Stimulated activated CD4-positive, alpha-beta T cell treated with anti-CD3 and anti-CD28 coated beads, Interleukin-1b, Interleukin-23, amount 100 ng/mL, for 48 hours (primary cell): ENCODE measurements at places on chromosomes 13 and 19.

GRCh38 chr13:76667551-76667950 lies 218.7 kb downstream of the KCTD12 start:
- DNase-seq: no peak

GRCh38 chr19:7331446-7331845 lies 17.3 kb upstream of the ARHGEF18 start:
- DNase-seq: no peak

DNA sequence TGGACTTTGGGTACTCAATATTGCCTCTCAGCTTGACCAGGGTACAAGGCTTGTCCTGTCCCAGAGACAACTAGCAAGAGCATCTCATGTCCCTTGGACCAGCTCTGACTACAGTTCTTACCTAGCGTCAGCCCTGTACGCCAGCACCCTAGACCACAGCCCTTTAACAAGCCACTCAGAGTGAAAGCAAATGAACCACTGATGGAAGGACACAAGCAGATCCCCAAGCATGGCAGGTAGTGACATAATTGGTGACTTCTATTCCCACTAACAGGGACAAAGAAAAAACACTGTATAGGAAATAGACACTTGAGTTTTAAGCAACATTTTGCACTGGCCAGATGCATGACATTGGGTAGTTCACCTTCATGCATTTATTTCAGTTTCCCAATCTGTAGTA lies 8.8 kb upstream of the LRCH1 start:
- no peak for DNase-seq

- DNase-seq: no peak
Observed at GRCh38 chr13:32859707-32860292, 156.4 kb upstream of the KL start.

DNA sequence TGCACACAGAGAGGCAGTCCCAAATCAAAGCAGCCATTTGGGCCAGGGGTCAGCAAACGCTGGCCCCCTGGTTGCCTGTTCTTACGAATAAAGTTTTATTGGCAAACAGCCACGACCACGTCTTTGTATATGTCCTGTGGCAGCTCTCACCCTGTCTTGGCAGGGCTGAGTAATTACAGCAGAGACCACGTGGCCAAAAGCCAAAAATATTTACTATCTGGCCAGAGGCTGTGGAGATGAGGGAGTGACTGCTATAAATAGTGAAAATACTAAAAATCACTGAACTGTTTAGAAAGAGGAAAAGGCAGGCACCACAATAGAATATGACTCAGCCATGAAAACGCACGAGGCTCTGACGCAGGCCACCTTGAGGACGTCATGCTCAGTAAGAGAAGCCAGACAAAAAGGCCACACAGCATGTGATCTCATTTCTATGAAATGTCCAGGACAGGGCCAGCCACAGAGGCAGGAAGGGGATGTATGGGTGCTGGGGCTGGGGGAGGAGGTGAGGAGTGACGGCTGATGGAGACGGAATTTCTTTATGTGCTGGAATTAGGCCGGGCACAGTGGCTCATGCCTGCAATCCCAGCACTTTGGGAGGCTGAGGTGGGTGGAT lies 29.4 kb downstream of the SMIM24 start:
- no peak for DNase-seq

DNA sequence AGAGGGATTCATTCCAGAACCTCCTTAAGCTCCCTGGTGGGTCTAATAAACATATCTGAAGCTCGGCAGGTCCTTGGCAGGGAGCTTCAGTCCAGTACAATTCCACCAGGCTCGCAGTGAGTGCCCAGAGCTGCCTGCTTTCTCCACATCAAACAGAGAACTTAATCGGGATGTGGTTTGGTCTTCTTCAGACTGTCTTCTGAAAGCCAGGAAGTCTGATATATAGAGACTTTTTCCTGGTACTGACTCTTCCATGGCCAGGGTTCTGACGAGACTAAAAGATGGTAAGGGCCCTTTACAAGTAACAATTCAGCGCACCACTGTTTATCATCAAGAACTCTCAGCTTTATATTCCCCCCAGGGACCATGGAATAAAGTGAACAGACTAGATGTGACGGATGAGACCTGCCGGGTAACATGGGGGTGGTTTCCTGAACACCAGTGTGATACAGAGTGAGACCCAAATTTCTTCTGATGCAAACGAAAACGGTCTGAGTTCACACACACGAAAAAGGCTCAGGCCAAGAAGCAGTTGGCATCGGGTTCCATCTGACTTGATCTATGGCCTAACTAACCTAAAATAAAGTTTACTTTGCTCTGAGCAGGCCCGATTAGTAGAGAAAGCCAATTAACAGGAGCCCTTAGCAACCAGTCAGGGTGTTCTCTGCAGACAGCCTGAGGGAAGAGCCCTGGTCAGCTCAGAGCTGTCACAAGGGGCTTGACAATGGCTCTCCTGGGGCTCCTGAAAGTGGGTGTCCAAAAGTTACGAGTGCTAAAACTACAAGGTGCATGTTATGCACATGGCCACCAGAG lies 29.0 kb downstream of the RANBP3 start:
- peak; percentile 36 for DNase-seq

DNA sequence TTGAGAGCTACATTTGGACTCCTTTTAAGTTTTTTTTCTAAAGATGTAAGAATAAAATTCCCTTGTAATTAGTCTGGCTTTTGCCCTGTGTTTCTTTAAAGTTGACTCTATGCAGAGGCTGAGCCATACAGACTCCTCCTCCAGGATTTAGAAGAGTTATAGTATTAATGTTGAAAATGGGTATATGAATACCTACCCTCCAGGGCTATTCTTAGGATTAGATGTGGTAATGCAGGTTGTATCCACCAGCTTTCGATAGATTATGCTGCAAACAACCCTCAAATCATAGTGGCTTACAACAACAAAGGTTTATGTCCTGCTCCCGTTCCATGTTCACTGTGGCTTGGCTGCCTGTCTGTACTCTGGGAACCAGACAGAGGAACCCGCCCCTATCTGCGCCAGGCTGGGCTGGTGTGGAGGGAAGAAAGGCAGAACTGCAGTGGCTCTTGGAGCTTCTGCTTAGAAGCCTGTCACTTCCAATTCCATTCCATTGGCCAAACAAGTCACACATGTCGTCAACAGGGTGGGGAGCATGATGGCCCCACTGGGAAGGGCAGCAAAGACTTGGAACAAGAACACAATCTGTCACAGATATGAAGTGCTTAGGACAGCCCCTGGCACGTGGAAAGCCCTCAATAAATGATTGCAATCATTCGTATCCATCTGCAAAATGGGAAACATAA lies 290.8 kb downstream of the FOXO1 start:
- no peak for DNase-seq

- no peak for DNase-seq
Observed at GRCh38 chr13:35961002-35961401, 170.2 kb downstream of the DCLK1 start.

GRCh38 chr13:45113233-45114224 lies 6.8 kb upstream of the GTF2F2 start:
- DNase-seq: no peak

GRCh38 chr13:26198116-26198515 lies 24.0 kb downstream of the RNF6 start:
- no peak for DNase-seq

GRCh38 chr13:59197397-59197796 lies 966.3 kb downstream of the DIAPH3 start:
- DNase-seq: no peak

DNA sequence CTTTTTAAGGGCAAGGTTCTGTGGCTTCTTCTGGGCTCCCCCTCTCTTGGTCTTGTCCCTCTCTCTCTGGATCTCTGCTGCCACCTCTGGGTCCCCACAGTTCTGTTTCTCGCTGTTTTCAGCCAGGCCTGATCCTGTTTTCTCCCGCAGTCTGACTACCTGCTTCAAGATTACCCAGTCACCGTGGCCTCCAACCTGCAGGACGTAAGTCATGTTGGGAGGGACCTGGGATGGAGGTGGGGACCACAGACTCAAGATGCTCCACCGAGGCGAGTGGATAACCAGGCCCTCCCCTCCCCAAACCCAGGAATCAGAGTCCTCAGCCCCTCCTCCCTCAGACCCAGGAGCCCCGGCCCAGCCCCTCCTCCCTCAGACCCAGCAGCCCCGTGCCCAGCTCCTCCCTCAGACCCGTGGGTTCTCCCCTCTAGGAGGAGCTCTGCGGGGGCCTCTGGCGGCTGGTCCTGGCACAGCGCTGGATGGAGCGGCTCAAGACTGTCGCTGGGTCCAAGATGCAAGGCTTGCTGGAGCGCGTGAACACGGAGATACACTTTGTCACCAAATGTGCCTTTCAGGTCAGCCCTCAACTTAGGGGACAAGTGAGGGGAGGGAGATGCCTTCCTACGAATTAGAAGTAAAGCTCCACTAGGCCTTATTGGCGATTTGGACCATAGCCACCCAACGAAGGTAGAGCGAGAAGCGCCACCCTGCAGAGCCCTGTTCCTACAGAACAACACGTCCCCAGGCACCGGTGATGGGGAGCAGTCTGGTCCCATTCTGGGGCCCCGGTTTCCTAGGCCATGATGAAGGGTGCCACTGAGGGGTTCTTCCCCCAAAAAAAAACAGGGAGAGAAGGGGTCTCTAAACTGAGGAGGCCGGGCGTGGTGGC lies 2.2 kb downstream of the FLT3LG start:
- DNase-seq: peak; percentile 83

GRCh38 chr13:109818886-109819285 lies 32.5 kb upstream of the IRS2 start:
- DNase-seq: no peak

DNA sequence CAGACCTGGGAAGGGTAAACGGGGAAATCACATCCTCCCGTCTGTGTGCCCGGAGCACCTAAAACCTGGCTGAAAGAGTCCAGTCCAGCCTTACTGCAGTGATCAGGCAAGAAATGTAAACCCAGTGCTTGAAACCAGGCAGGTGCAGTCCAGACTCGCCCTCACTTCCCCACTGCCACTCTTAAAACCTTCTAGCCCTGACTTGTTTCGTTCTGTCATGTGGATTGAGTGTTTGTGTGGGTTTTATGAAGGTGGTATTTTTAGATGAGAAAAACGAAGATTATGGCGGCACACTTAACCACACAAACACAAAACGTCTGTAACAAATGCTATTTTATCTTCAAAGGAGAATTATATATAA lies 839 bp upstream of the CKAP2 start:
- peak; percentile 8 for DNase-seq

GRCh38 chr19:33227242-33227650 lies 1.6 kb upstream of the SLC7A10 start:
- DNase-seq: no peak

- DNase-seq: no peak
Observed at GRCh38 chr13:108947551-108948030, 318.2 kb downstream of the MYO16 start.

GRCh38 chr13:92187378-92187989 lies 789.1 kb downstream of the GPC5 start:
- DNase-seq: no peak

DNA sequence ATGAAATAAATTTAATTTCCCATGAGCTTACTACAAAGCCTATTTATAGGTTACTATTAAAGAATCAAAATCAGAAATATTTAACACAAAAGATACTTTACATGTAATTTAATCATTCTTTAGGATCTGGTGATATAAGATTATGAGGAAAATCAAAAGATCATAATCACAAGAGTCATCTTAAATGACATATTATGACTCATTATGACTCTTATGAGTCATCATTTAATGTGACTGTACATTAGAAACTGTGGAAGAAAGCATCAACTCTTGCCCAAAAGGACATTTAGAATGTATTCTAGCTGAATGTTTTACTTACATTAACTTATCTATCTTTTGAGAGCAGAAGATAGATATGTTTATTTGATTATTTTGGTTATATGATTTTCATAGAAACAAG lies 458.6 kb downstream of the DCT start:
- no peak for DNase-seq

- no peak for DNase-seq
Observed at GRCh38 chr19:4983346-4984105, 14.6 kb downstream of the KDM4B start.

DNA sequence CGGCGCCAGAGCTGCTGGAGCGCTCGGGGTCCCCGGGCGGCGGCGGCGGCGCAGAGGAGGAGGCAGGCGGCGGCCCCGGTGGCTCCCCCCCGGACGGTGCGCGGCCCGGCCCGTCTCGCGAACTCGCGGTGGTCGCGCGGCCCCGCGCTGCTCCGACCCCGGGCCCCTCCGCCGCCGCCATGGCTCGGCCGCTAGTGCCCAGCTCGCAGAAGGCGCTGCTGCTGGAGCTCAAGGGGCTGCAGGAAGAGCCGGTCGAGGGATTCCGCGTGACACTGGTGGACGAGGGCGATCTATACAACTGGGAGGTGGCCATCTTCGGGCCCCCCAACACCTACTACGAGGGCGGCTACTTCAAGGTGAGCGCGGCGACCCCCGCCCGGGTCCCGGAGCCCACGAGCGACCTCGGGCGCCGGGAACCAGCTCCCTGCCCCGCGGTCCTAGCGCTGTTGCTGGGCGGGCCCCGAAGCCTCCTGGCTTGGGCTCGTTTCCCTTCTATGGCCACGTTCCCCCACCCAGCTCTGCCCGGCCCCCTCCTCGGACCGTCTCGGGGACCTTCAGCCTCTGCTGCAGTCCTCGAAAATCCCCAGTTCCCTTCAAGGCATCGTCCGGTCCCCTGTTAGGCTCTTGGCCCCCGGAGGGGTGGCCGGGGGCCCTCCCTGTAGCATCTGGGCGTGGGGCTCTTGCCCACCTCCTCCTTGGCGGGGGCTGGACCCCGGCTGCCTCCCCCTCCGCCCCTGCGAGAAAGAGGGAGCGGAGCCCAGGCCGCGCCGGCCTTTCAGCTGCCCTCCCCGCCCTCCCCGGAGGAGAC lies at the start of gene CDC34:
TSS of gene CDC34 (plus strand) at position 8 of the 808 bp plus-strand sequence. CDS start at position 180, 172 bp downstream.
- no peak for DNase-seq

GRCh38 chr13:32883474-32883873 lies 132.7 kb upstream of the KL start:
- DNase-seq: no peak

DNA sequence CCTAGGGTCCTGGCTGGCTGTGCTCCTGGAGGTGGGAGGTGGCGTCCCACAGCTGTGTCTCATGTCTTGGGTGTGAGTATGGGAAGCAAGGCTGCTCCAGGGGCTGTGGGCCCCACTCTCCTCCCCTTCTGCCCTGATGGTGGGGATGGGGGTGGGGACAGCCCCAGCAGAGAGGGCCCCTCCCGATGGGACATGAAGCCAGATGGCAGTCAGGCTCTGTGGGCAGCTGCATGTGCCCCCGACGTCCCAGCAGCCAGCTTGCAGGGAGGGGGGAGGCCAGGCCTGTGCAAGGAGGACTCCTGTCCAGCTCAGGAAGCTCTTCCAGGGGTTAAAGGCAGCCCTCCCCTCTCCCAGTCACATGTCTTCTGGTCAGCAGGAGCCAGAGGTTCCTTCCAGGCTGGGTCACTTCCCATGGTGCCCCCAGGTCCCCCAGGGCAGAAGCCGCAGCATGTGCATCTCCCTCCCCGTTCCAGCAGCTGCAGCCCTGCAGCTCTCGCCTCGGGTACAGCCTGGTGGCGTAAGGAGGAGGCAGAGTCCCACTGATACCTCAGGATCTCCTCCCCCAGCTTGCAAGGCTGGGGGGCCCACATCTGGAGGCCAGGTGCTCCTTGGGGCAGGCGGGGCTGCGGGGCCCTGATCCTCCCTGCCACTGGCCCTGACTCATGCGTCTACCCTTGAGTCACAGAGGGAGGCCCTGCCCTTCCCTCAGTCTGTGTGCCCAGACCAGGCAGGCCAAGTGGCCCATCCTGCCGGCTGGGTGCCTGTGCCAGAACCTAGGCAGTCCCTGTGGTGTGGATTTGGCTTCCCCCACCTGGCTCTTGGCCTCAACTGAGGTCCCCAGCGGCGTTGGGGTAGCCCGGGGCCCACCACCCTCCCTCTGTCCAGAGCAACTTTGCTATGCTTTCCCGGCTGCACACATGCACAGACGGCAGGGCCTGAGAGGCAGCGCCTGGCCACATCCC lies 13.0 kb downstream of the YIPF2 start:
- no peak for DNase-seq
